ENCODE measurements at places on chromosomes 5 and 9. TPM values are rescaled to one million over a fixed set of nuclear protein-coding genes. Genes with fewer than 3 reads are reported as not detected.

- no peak for DNase-seq
Observed at GRCh38 chr9:6984941-6985578, 227.3 kb downstream of the KDM4C start.

DNA sequence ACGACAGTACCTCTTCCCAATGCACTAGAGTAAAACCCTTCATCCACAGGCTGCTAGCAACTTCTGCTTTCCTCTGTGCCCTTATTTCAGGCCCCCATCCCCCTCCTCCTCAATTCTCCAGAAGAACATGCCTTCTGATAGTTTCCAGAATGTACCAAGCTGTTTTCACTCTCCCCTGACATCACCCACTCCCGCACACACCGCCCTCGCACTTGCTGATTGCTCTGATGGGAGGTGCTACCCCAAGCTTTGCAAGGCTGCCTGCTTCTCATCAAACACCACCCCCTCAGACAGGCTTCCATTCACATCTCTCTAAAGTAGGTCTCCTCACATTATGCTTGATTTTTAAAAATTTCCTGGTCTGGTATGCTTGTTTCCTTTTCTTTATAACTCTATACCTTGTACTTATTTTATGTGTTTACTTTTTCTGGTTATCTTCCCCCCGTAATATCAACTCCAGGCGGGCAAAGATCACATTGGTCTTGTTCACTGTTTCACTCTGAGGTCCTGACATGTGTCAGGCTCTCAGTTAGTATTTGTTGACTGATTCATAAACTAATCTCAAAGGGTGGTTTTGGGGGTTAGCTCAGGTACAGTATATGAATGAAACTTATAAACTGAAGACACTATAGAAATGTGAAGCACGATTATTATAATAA lies 91.0 kb upstream of the C9orf72 start:
- no peak for DNase-seq

DNA sequence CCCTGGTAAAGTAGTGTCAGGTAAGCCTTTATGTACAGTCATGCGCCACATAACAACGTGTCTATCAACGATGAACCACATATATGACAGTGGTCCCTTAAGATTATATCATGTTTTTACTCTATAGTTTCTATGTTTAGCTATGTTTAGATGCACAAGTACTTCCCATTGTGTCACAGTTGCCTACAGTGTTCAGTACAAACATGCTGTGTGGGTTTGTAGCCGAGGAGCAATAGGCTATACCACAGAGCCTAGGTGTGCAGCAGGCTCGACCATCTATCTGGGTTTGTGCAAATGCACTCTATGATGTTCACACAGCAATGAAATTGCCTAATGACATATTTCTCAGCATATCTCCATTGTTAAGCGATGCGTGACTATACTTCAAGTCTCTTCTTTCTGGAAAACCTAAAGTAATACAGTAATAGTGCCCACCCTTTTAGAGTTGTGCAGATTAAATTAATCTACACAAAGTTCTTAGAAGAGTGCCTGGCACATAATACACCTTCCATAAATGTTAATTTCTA lies 295.9 kb downstream of the ARHGAP26 start:
- no peak for DNase-seq

PCDHGA11 gene
- 17.5 TPM for total RNA-seq
